IMR-90 (cell line): ENCODE measurements at places on chromosomes 11 and 22. TPM values are rescaled to one million over a fixed set of nuclear protein-coding genes. Genes with fewer than 3 reads are reported as not detected.

MMP13 gene
- polyA plus RNA-seq, result not detected in 2 replicates

TMEM121B gene
- 0.22 and 0.29 TPM in 2 replicates for polyA plus RNA-seq

HMOX1 gene
- 49.9 and 50.5 TPM in 2 replicates for polyA plus RNA-seq

CRACR2B gene
- polyA plus RNA-seq, result 2.5 and 3.2 TPM in 2 replicates

OR4C46 gene
- polyA plus RNA-seq, result not detected in 2 replicates

AMBRA1 gene
- 9.4 and 10.2 TPM in 2 replicates for polyA plus RNA-seq

FAT3 gene
- polyA plus RNA-seq, result 0.16 and 0.53 TPM in 2 replicates

RASGRP2 gene
- 0.82 and 1.2 TPM in 2 replicates for polyA plus RNA-seq

C11orf91 gene
- 0.10 TPM in 1 of 2 replicates, not detected in the other for polyA plus RNA-seq

APOBEC3H gene
- not detected in 2 replicates for polyA plus RNA-seq

TMEM218 gene
- 17.7 and 23.0 TPM in 2 replicates for polyA plus RNA-seq

GLYAT gene
- polyA plus RNA-seq, result not detected in 2 replicates

NLRP14 gene
- not detected in 2 replicates for polyA plus RNA-seq

CLMP gene
- 78.9 and 95.7 TPM in 2 replicates for polyA plus RNA-seq

DNAJB7 gene
- not detected in 2 replicates for polyA plus RNA-seq

HSPB2 gene
- polyA plus RNA-seq, result 0.55 and 1.0 TPM in 2 replicates

SLC25A18 gene
- 0.05 TPM in 1 of 2 replicates, not detected in the other for polyA plus RNA-seq

RIMBP3C gene
- 0.05 and 0.10 TPM in 2 replicates for polyA plus RNA-seq

KCNE3 gene
- 0.05 and 0.16 TPM in 2 replicates for polyA plus RNA-seq

NXPE4 gene
- polyA plus RNA-seq, result not detected in 2 replicates

P2RY6 gene
- 0.37 and 0.44 TPM in 2 replicates for polyA plus RNA-seq

ZMAT5 gene
- polyA plus RNA-seq, result 31.8 and 33.7 TPM in 2 replicates

SLC5A12 gene
- polyA plus RNA-seq, result not detected in 2 replicates

OR8D1 gene
- polyA plus RNA-seq, result not detected in 2 replicates

FREY1 gene
- 0.21 and 0.49 TPM in 2 replicates for polyA plus RNA-seq

KDM4E gene
- polyA plus RNA-seq, result not detected in 2 replicates

SCYL1 gene
- 150 and 172 TPM in 2 replicates for polyA plus RNA-seq

LRRN4CL gene
- 0.84 and 1.1 TPM in 2 replicates for polyA plus RNA-seq

CCDC15 gene
- polyA plus RNA-seq, result 0.69 and 1.1 TPM in 2 replicates

EHF gene
- polyA plus RNA-seq, result not detected in 2 replicates

TSPAN18 gene
- 0.85 and 1.1 TPM in 2 replicates for polyA plus RNA-seq

PRSS23 gene
- polyA plus RNA-seq, result 82.8 and 100 TPM in 2 replicates

OR52A1 gene
- not detected in 2 replicates for polyA plus RNA-seq

BTBD18 gene
- not detected in 2 replicates for polyA plus RNA-seq

CTSF gene
- polyA plus RNA-seq, result 15.2 and 16.0 TPM in 2 replicates

DCUN1D5 gene
- 46.8 and 47.8 TPM in 2 replicates for polyA plus RNA-seq

FOLR1 gene
- polyA plus RNA-seq, result 0.24 and 0.29 TPM in 2 replicates

NNMT gene
- 76.1 and 79.7 TPM in 2 replicates for polyA plus RNA-seq

ARHGAP20 gene
- polyA plus RNA-seq, result 1.2 and 1.4 TPM in 2 replicates

PRAME gene
- not detected in 2 replicates for polyA plus RNA-seq

KRTAP5-8 gene
- 0.07 TPM in 1 of 2 replicates, not detected in the other for polyA plus RNA-seq

NPTXR gene
- polyA plus RNA-seq, result 1.8 and 2.2 TPM in 2 replicates

SEPTIN5 gene
- 20.7 and 22.3 TPM in 2 replicates for polyA plus RNA-seq

ZNF70 gene
- 1.8 and 2.3 TPM in 2 replicates for polyA plus RNA-seq

RFPL2 gene
- not detected in 2 replicates for polyA plus RNA-seq

DGAT2 gene
- 1.7 and 2.4 TPM in 2 replicates for polyA plus RNA-seq

ARHGAP32 gene
- polyA plus RNA-seq, result 4.1 and 4.7 TPM in 2 replicates
